Activated CD4-positive, alpha-beta T cell treated with anti-CD3 and anti-CD28 coated beads, Interleukin-2, amount 50 U/mL, for 24 hours (primary cell): ENCODE measurements at places on chromosomes 1 and 21.

GRCh38 chr1:178946855-178947676, 76.2 kb upstream of the ANGPTL1 start:
- no peak for DNase-seq

DNA sequence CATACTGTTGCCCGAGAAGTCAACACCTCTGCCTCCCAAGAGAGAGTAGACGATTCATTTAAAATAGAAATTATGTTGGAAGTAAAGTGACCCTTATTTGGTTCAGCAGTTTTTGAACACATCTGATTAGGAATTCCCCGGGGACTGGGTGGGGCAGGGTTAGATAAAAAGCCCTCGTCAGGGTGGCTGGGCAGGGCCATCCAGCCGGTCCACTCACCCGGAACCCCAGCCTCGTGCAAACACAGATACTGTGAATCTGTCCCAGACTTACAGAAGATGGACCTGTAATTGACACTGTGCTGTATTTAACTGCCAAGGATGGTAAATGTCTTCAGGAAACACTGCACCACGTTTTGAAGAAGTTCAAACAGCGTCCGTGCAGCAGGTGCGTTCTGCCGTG, 63.7 kb downstream of the PRDM16 start:
- no peak for DNase-seq

- DNase-seq, result no peak
Observed at GRCh38 chr1:151773702-151774101, 10.4 kb upstream of the MRPL9 start.

DNA sequence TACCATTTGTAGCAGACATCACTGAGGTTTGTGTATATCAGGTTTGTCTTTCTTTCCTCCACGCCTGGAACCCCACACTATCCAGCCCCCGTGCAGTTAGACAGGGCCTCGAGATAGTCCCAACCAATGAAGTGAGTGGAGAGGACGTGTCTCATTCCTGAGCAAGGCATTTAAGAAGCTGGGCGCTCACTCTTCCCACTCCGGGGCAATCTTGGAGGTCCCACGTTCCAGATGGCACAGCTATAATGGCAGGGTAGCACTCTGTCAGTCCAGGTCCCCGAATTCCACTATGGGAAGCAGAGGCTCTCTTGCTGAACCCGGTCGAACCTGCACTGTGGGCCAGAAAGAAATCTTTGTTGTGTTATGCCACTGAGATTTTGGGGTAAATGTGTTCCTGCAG, 57.3 kb upstream of the CSF3R start:
- DNase-seq, result no peak

GRCh38 chr1:118716775-118717174, 271.4 kb downstream of the TBX15 start:
- DNase-seq, result no peak

DNA sequence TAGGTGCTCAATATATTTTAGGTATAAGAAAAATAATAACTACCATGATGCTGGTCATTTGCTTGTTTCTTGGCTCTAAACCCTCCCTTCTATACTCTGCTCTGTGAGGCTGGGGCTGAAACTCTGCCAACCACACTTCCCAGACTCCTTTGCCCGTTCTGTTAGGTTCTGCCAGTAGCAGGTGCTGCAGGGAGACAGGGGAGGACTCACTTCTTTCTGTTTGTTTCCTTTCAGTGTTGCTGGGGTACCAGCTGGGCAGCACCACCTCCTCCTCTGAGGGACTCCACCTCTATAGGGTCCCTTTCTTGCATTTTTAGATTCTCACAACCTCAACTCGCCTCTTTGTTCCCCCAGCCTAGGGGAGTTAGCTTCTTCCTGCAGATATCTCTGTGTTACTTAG, 17.0 kb upstream of the SH2D2A start:
- no peak for DNase-seq
